Activated CD4-positive, alpha-beta T cell treated with anti-CD3 and anti-CD28 coated beads, Interleukin-2, amount 10 ng/mL, durations not matched to agents 7 days and 5 days (primary cell): ENCODE measurements at places on chromosomes 11 and 22. TPM values are rescaled to one million over a fixed set of nuclear protein-coding genes. Genes with fewer than 3 reads are reported as not detected.

DNA sequence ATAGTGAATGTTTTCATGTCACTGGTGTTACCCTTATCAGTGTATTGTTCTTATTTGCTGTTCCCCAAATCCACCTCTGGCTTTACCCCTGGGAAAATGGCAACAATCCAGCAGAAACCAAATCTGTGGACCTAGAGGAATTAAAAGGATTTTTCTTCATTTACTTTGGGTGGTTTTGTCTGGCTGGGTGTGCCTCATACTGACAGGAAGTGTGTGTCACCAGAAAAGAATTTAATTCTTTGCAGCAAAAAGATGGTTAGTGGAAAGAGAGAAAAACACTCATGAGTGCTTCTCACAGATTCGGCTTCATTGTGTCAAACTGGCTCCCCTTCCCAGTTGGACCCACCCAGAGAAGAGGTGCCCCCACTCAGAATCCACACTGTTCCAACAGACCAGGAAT, 38.9 kb downstream of the FZD4 start:
- peak; percentile 6 for DNase-seq

DNA sequence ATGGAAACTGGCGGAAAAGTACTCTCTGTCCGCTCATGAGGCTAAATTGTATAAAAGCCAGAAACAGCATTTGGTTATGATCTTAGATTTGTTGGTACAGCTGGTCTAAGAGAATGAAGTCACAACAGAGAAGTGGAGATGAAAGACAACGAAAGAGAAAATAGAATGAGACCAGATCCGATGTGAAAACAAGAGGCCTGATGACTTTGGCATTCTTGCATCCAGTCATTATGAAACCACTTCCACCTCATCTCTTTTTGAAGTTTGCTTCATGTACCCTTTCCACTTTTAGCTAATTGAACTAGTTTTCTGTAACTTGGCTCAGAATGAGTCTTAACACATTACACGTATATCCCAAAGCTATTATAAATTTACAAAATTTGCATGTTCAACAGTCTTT, 1431.7 kb downstream of the LRRC4C start:
- DNase-seq = no peak

The HOATZ gene
- total RNA-seq = not detected

DNA sequence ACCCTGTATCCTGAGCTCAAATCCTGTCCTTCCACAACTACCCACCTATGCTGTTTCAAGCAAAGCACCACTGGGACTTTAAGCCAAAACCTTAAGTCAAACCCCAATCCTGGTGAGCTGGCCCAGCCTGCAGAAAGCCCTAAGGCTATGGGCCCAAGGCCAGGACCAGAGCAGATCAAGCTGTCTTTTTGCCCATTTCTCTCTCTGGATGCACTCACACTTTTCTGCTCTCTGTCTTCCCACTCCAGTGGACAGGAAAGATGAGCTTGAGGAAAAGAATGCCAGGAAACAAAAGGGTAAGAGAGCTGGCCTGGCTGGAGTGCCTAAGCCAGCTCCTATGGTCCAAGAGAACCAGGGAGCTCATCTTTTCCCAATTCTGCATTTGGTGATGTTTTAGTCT, 284.3 kb upstream of the ISX start:
- no peak for DNase-seq

DNA sequence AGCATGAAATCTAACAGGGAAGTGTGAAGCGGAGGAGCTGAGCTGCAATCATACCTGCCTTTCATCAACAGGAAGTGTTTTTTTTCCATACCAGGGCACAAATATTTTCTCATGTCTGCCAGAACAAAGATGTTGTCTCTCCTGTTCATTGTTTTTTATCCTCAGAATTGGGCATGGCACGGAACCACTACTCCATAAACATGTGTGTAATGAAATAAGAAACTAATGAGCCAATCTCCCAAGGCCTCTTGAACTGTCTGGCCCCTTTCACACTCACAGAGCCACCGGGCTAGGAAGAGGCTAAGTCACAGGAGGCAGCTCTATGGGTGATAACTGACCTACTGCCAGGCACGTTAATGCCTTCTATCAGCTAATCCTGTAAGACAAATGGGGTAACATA, 124.4 kb downstream of the ETS1 start:
- peak; percentile 12 for DNase-seq

GRCh38 chr11:44017443-44018126, 30.2 kb upstream of the ACCSL start:
- no peak for DNase-seq

- no peak for DNase-seq
Measured at GRCh38 chr22:40654522-40655167, 18.1 kb upstream of the MRTFA start.

DNA sequence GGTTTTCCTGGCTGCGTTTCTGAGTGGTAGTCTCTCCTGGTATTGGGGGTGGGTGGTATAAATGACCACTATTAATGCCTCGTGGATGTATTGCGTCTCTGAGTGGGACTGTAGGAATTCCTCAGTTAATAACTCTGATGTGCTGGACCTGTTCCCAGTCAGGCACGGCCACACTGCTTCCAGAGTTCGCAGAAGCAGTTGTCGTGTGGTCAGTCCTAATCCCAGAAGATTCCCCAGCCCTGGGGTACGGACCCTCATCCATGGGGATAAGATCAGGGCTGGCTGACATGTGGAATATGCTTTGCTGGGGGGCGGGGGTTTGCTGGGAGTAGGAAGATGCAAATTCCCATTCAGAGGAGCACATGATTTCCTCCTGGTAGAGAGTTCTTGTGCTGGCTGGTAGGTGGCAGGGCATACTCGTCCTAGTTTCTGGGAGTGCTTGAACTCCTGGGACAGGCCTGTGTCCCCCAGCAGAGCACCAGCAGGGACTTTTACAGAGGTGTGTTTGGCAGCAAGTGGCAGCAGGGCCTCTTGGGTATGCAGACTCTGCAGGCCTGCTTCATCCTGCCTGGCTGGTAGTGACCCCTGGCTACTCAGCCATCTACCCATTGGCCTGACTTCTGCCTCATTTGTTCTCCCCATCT, 157.4 kb downstream of the NAV2 start:
- no peak for DNase-seq
